ENCODE measurements at places on chromosomes 16 and 17. TPM values are rescaled to one million over a fixed set of nuclear protein-coding genes. Genes with fewer than 3 reads are reported as not detected.

TBKBP1 gene
- total RNA-seq = 8.3 TPM

HEATR9 gene
- total RNA-seq = 0.21 TPM

ARL5C gene
- not detected for total RNA-seq

MEIOC gene
- not detected for total RNA-seq

HSD11B2 gene
- 2.9 TPM for total RNA-seq

UBE2I gene
- total RNA-seq = 93.4 TPM

DNA sequence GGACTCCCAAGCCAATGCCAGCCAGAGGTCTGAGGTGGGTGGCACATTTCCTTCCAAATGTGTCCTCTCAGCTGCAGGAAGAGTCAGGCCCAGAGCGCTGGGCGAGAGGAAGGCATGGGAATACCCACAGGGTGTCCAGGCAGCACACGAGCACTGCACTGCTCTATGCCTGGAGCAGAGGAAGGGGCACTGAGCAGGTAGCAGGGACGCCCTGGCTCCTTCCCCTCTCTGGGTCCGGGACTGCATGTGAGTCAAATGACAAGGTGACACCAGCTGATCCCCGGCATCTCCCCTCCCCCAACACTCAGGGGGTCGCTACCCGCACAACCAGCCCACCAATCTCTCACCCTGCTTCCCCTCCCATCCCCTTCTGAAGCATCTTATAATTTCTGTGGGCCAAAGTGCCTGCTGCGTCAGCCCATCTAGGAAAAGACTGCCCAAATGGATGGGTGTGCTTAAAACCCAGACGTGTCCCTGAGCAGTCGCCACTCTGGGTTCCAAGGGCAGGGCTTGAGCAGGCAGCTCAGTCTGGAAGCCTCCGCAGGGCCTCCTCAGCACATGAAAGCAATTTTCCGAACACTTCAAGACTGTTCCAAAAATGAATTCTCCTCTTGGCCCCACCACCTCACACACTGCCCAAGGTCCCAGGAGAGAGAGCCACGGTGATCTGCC lies 12.0 kb upstream of the BCAR1 start:
- peak overlapping the region; percentile 92 for H3K27ac ChIP-seq
- peak overlapping the region; percentile 98 for H3K4me3 ChIP-seq
- no peaks in the 10 kb centered on the region for H3K36me3 ChIP-seq
- H3K4me1 ChIP-seq = peaks cover 60% of the 10 kb centered on the region

GRCh38 chr16:75110637-75111513 lies 5.7 kb downstream of the LDHD start:
- H3K27ac ChIP-seq = peak overlapping the region; percentile 74
- peak; percentile 91 for DNase-seq
- peak overlapping the region; percentile 24 for H3K4me3 ChIP-seq
- H3K4me1 ChIP-seq = peaks cover 75% of the 10 kb centered on the region
- no peaks in the 10 kb centered on the region for H3K36me3 ChIP-seq

GRCh38 chr16:23145186-23145585 lies 4.1 kb downstream of the USP31 start:
- H3K27ac ChIP-seq = no peak overlapping the region
- no peak overlapping the region for H3K4me3 ChIP-seq
- no peak for DNase-seq
- H3K36me3 ChIP-seq = no peaks in the 10 kb centered on the region

GRCh38 chr16:70805787-70806186 lies 4.8 kb upstream of the VAC14 start:
- H3K27me3 ChIP-seq = peaks cover 8% of the 10 kb centered on the region
- no peaks in the 10 kb centered on the region for H3K36me3 ChIP-seq
- H3K27ac ChIP-seq = no peak overlapping the region
- no peak for DNase-seq

GRCh38 chr17:54990118-54990517 lies 21.6 kb downstream of the STXBP4 start:
- DNase-seq = no peak
- H3K4me3 ChIP-seq = no peak overlapping the region
- no peaks in the 10 kb centered on the region for H3K36me3 ChIP-seq
- no peak overlapping the region for H3K27ac ChIP-seq
- H3K4me1 ChIP-seq = no peaks in the 10 kb centered on the region

DNA sequence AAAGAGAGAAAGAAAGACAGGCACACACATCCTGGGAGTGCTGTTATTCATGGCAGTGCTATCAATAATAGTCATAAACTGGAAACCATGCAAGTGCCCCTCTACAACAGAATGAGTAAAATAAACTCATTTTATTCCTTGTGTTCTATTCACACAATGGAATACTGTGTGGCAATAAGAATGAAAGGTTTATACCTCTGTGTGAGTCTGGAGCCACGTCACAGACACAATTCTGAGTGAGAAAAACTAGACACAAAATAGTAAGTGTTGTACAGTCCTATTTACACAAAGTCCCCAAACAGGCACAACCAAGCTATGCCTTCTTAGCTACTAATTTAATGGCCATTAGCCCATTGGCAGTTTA lies 429.7 kb downstream of the SLC39A11 start:
- no peak overlapping the region for H3K27ac ChIP-seq
- no peak overlapping the region for H3K4me3 ChIP-seq
- no peaks in the 10 kb centered on the region for H3K27me3 ChIP-seq
- DNase-seq = no peak
- no peaks in the 10 kb centered on the region for H3K4me1 ChIP-seq

- H3K36me3 ChIP-seq = peaks cover 11% of the 10 kb centered on the region
- H3K4me1 ChIP-seq = peaks cover 51% of the 10 kb centered on the region
Measured at GRCh38 chr17:17831208-17832031, 5.4 kb downstream of the SREBF1 start.

GRCh38 chr16:12235110-12235509 lies 258.6 kb downstream of the SNX29 start:
- H3K4me3 ChIP-seq = no peak overlapping the region
- H3K36me3 ChIP-seq = no peaks in the 10 kb centered on the region
- no peak for DNase-seq
- no peaks in the 10 kb centered on the region for H3K27me3 ChIP-seq

DNA sequence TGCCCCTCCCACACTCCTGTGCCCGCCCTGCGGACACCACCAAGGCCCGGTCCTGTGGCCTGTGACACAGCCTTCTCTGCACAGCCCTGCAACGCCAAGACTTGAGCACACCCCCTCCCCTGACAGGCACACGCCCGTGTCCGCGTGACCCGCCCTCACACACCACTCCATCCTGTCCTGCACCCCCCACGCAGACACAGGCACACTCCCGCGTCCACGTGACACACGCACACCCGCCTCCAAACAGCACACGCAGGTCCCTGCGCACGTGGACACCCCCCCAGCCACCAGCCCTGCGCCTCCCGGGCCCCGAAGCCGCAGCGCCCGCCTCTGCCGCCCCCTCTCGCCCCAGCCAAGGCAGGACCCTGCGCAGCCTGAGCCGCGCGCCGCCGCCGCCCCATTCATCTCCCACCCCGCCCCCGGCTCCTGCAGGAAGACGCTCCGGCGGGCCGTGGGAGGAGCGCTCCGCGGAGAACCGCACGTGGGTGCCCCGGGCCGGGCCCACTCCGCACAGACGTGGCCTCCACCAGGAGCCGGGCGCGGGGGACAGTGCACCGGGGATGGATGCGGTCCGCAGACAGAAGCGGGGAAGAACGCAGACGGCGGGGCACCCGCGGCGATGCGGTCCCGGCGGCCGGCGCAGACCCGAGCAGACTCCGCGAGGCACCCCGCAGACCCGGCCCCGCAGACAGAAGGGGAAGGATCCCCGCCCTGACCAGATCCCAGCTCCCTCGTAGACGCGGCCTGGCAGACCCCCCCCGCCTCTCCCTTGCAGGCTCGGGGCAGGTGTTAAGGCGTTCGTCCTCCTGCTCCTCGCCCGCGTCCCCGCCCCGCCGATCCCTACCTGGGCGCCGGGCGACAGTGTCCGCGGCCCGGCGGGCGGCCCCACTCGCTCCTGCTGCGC lies 506 bp downstream of the CAMKK1 start:
- H3K27me3 ChIP-seq = no peaks in the 10 kb centered on the region
- peaks cover 67% of the 10 kb centered on the region for H3K4me1 ChIP-seq
- peak; percentile 93 for DNase-seq
- no peaks in the 10 kb centered on the region for H3K36me3 ChIP-seq
- peak overlapping the region; percentile 84 for H3K4me3 ChIP-seq
- peak overlapping the region; percentile 80 for H3K27ac ChIP-seq

- H3K36me3 ChIP-seq = no peaks in the 10 kb centered on the region
- H3K27me3 ChIP-seq = no peaks in the 10 kb centered on the region
- DNase-seq = no peak
- H3K4me1 ChIP-seq = peaks cover 12% of the 10 kb centered on the region
- H3K27ac ChIP-seq = peak within 1 kb of the TSS; percentile 49
Measured at GRCh38 chr17:50165867-50166517, at the start of gene SGCA. Gene SGCA, plus strand, starts transcription at chr17:50166005. Its CDS starts 36 bp downstream, at chr17:50166041.

DNA sequence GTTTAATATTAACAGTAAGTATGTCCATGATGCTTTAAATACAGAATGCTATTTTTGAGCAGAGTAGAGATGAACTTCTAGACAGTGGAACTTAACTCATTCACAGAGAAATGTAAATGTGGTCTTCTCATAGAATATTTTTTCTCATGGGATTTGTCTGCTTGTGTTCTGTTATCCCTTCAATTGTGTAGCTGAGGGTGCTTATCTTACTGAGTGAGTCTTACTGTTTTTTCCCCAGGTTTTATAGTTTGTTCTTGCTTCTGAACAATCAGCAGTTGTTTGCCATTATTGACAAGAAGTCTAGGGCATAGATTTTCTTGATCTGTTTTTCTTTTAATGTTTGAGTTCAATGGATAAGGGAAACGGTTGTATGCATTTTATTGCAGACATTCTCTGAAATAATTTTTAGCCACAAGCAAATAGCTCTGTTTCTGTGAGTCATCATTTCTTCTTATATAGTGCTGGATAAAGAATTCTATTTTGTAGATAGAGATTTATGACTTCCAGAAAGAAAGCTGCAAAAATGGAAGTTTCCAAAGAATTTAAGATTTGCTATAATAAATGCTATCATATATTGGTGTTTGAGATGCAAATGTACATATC lies 60.5 kb downstream of the NF1 start:
- no peak for DNase-seq
- H3K27me3 ChIP-seq = no peaks in the 10 kb centered on the region
- H3K36me3 ChIP-seq = peaks cover 11% of the 10 kb centered on the region
- H3K4me1 ChIP-seq = no peaks in the 10 kb centered on the region
- no peak overlapping the region for H3K27ac ChIP-seq

DNA sequence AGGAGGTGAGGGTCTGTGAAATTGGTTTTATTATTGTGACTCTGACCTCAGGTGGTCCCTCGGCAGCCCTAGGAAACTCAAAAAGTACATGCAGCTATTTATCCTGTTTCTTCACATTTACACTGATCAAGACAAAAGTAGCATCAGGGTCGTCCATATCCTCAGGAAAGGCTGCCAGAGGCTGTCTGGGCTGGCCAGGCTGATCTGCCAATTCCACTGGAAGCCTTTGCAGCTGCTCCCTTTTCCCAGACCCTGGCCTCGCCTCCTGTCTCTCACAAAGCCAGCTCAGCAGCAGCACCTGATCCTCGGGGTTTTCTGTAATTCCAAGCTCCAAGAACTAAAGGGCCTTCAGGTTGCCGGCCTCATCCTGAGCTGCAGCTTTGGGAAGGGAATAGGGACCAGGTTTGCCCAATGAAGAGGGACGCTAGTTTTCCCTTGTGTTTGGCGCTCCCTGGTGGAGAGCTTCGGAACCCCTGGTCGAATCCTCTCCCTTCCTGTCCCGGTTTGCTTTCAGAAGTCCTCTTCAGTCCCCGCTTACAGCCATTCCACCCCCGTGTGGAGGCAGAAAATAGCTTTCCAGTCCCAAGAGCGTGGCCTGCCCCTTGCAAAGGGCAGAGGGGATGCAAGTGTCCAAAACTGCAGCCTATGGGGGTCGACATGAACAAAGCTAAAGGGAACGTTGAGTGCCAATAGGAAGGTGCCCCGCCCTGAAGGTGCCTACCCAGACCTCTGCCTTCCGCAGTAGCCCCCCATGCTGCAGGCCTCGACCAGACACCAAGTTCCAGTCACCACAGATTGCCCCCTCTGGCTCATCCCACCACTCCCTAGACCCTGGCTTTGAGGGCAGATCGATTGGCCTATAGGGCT lies 13.4 kb downstream of the MFSD6L start:
- peak; percentile 79 for DNase-seq
- peaks cover 8% of the 10 kb centered on the region for H3K4me1 ChIP-seq
- H3K27me3 ChIP-seq = peaks cover 3% of the 10 kb centered on the region
- H3K36me3 ChIP-seq = no peaks in the 10 kb centered on the region
- H3K4me3 ChIP-seq = no peak overlapping the region

- H3K4me3 ChIP-seq = no peak overlapping the region
- H3K27ac ChIP-seq = peak overlapping the region; percentile 80
- H3K36me3 ChIP-seq = no peaks in the 10 kb centered on the region
- H3K27me3 ChIP-seq = no peaks in the 10 kb centered on the region
Measured at GRCh38 chr16:57268804-57269800, 15.4 kb downstream of the PLLP start.

- H3K27ac ChIP-seq = no peak overlapping the region
- H3K36me3 ChIP-seq = peaks cover 16% of the 10 kb centered on the region
- no peaks in the 10 kb centered on the region for H3K27me3 ChIP-seq
- no peak overlapping the region for H3K4me3 ChIP-seq
Measured at GRCh38 chr17:3602499-3602898, 6.7 kb downstream of the TRPV1 start.

DNA sequence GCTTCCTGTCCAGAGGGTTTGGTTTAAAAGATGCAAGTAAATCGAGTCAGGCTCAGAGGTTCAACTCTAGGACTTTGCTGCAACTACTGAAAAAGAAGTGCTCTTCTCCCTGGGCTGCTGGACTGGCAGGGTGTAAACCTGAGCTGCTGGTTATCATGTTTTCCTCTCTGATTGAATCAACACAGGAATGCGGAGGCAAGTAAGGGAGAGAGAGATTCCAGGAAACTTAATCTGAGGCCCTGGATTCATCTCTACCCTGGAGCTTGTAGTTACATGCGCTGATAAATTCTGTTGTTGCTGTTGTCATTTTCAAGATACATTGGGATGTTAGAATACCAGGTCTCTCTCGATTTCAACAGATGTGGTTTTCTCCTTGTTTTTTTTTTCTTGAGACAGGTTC lies 8.2 kb upstream of the HS3ST3A1 start:
- DNase-seq = no peak
- H3K27me3 ChIP-seq = no peaks in the 10 kb centered on the region
- no peaks in the 10 kb centered on the region for H3K36me3 ChIP-seq

DNA sequence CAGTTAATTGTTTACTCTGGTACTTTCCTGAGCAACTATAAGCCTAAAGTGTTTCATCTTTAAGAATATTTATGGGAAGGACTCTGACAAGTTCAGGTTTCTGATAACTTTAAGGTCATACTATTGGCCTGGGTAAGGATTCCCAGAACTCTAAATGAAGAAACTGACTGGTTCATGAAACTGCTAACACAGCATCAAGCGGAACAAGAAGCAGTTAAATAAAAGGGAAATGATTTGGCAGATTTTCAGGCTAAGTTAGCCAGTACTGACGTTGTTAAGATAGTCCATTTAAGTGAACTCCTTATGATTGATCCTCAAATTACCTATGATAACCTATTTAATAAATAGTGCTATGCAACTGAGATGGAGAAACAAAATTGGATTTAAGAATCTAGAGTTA lies 101.6 kb upstream of the CES5A start:
- H3K27me3 ChIP-seq = no peaks in the 10 kb centered on the region
- H3K4me3 ChIP-seq = no peak overlapping the region
- H3K36me3 ChIP-seq = no peaks in the 10 kb centered on the region
- DNase-seq = no peak
- no peaks in the 10 kb centered on the region for H3K4me1 ChIP-seq
- no peak overlapping the region for H3K27ac ChIP-seq

Data from lower lobe of right lung (tissue), 2 donors.